ENCODE measurements at places on chromosomes 2 and 18.
A peak's percentile ranks its signal among the peaks of the same experiment; 100 is the strongest.

DNA sequence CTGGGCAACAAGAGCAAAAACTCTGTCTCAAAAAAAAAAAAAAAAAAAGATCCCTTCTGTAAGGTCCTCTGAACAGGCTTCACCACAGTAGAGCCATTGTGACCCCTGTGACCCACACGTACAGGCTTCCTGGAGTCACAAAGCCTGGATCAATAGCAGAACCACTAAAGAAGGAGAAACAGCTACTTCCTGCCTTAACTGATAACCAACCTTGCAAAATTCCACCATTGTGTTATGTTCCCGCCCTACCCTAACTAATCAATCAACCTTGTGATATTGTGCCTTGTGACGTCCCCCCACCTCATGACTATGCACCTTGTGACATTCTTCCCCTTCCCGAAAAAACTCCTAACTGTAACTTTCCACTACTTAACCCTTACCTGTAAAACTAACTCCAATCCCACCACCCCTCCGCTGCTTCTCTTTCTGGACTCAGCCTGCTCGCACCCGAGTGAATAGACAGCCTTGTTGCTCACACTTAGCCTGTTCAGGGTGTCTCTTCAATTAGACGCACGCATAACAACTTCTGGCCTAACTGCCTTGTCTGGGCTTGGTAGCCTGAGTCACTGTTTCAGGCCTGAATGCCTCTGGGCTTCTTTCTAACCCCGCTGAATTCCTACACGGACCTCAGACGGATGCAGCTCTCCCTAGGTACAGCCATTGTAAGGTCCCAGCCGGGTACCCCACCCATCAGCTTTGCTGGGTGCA, 13.9 kb downstream of the SCYGR8 start:
- no peak for DNase-seq

GRCh38 chr2:102142829-102143449, 393 bp downstream of the IL1R1 start:
- peak; percentile 53 for DNase-seq

GRCh38 chr2:45458909-45459563, 152.0 kb downstream of the SRBD1 start:
- peak; percentile 84 for DNase-seq

DNA sequence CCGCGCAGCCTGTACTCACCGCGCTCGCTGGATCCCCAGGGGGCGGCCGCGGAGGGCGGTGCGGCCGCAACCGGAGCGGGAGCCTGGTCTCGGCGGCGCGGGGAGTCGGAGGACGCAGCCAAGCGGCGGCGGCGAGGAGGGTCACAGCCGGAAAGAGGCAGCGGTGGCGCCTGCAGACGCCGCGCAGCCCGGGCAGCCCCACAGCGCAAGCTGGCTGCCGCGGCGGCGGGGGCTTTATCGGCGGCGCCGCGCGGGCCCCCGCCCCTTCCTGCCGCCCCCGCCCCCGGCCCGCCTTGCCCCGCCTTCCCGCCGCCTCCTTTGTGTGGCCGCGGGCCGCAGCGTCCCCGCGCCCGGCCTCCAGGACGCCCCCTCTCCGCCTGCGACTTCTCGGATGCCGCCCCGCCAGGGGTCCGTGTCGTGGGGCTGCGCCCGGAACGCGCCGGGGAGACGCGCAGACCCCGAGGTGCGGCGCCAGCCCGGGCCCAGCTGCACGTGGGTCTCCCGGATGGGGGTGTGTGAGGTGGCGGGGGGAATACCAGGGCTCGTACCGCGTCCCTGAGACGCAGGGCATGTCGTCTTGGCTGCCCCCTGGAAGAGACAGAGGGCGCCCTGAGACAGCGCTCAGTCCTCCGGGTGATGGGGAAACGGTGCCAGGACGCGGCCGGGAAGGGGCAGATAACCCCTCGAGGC, at the start of gene SERPINE2:
TSS of gene SERPINE2 (minus strand) at position 207 of the 690 bp plus-strand sequence. CDS start 37,386 bp downstream, outside the sequence.
- peak; percentile 79 for DNase-seq

DNA sequence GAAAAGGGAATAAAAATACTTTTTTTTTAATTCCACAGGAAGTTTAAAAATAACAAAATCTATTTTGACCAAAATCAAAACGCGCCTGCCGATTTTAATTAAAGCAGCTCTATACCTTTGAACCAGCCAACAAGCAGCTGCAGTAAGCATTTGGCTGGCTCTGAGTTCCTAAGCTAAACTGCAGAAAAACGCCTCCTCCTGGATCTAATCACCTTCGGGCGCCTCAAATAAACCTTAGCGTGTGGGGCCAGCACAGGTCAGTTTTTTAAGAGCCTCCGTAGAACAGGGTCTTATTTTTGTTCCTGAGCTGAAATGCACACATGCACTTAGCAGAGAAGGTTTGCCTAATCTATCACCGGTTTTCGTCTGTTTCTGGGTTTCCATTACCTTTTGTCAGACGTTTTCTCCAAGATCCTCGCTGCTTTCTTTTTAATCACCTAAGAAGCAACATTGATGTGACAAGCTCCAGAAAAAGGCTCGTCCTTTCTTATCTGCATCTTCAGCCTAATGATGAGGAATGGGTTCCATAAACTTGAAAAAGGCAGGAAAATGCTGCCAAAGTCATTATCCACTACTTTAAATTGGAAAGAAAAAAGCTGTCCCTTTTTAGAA, 64.7 kb upstream of the HNRNPA3 start:
- DNase-seq, result no peak

DNA sequence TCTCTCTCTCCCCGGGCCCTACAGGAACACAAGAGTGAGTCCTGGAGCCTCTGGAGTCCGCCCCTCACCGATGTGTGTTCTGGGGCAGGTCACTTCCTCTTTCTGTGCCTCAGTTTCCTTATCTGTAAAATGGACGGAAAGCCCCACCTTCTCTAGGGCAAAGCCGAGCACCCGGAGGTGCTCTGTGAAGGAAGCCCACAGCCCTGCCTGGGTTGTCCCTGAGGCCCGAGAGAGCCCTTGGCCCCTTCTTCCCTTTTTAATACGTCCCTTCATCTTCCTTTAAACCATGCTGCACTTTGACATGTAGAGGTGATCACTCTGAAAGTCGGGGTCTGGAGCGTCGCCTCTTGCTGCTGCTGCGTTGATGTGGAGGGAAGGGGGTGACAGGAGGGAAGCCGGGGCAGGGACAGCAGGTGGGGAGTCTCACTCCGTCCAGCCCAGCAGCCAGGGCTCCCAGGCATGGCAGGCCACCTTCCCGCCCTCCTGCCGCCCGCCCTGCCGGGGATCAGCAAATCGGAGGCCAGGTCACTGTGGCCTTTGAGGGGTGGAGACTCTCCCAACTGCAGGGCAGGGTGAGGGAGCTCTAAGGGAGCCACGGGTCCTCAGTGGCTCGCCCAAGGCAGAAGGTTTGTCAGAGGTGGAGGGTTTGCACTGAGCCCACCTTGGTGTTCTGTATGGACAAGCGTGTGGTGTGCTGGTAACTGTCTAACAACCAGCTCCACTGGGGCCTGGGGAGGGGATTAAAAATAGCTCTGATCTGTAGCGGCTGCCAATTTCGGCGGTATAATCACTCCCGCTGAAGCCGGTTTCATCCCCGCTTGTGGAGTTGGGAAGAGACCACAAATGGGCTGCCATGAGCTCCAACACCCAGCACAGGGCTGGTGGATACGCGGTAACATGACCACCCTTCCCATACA, 135.9 kb upstream of the ID2 start:
- no peak for DNase-seq

- no peak for DNase-seq
Measured at GRCh38 chr2:237594514-237594871, 4.0 kb upstream of the RAB17 start.

DNA sequence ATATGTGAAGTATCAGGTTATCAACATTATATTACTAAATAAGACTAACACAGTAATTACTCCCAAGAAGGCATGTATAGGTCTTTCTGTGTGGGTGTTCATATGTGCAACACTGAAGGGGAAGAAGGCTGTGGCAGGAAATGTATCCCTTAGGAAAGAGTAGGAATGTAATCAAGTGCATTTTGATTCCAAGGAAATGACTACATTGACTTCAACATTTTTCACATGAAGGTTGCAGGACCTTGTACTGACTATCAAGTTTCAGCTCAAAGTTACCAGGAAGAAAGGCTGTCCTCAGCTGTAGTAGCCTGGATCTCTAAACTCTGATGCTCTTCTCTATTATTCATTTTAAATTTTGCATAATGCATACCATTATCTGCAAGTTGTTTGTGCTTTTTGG, 680.8 kb downstream of the NYAP2 start:
- peak; percentile 84 for DNase-seq

GRCh38 chr2:158575051-158575635, 118.4 kb downstream of the PKP4 start:
- peak; percentile 48 for DNase-seq

DNA sequence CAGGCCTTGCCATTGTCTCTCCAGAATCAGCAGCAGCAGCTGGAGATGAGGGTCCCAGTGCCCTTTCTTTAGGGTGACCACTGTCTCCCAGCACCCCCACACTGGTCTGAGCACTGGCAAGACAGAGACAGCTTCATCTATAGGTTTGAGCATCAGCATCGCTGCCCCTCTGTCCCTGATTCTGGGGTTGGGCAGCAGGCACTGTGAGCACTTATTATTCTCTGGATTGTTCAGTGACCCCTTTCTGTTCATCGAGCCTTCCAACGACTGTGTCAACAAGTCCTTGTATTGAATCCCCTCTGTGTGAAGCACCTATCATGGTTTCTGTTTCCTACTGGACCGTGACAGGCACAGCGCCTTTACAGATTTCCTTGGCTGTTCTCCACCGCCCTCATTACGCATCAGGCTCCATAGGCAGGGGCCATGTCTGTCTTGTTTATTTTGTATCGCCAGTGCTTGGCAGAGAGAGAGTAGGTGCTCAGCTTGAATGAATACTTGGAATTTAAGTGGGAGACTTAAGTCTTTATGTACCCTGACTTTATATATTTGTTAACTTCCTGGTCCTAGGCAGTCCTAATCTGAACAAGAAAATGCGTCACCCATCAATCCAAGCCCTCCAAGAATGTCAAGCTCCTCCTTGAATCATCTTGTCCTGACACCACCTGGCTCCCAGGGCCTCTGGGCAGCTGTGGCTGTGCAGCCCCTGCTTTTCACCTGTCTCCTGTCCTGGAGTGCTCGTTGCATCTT, 11.4 kb downstream of the MALL start:
- DNase-seq, result no peak

DNA sequence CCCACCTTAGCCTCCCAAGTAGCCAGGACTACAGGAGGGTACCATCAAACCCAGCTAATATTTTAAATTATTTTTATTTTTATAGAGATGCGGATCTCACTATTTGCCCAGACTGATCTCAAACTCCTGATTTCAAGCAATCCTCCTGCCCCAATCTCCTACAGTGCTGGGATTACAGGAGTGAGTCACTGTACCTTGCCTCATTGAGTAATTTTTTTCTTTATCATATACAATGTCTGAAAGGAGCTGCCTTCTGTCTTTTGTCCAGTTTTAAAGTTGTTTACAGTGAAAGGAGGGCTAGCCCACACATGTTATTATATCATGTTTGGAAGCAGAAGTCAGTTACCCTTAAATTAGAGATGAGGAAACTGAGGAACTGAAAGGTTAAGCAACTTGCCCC, 32.5 kb downstream of the PRKRA start:
- no peak for DNase-seq

DNA sequence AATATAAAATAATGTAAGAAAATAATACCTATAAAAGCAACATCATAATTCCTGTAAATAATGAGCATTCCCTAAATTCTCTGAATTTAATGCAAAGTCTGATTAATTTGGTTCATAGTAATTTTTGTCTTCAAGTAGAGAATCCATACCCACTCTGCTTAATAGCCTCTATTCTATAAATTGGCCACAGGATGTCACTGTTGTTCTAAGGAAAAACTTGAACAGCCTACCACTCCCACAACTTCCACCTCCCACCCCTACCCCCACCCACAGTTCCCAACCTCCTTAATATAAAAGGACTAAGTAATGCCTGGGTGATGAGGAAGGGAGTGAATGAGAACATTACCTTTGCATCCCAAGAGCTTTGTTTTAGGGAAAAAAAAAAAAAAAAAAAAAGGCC, 27.2 kb upstream of the BBS5 start:
- DNase-seq, result peak; percentile 64

DNA sequence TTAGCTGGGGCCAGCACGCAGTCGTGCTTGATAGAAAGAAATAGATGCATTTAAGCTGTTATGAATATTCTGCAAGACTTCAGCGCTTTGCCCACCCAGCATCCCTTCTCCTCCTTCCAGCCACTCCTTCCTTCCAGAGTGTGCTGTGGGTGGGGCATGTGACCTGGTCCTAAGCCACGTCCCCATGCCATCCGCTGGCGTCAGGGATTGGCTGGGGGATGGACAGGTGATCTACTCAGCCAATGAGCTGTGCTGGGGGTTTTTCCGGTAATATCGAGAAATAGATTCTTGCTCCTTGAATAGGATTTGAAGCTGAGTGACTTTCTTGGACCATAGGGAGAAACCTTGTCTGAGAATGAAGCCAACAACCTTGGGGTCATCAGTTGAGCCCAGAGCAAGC, 4.8 kb upstream of the ZAP70 start:
- DNase-seq, result no peak
